Stimulated activated CD4-positive, alpha-beta T cell treated with anti-CD3 and anti-CD28 coated beads, TNF-alpha, amount 100 ng/mL, for 48 hours (primary cell): ENCODE measurements at places on chromosomes 12 and 14.

DNA sequence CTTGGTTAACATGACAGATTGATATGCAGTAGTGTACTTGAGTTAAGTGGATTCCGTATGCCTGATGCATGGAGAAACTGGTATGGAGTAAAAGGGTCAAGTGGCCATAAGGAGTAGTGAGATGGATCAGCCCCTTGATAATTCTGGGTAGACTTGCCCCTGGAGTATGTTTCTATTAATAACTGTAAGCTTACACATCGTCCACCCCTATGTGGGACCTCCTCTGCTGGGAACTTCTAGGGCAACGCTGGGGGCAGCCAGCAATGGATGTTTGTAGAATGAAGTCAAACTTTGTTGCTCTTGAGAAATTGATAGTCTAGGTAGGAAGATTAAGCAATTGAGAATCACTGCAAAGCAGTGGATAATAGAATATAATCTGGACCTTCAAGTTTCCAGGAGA is 3.5 kb downstream of the C12orf75 start:
- no peak for DNase-seq

- peak; percentile 30 for DNase-seq
These were observed 10.9 kb downstream of the ZNF664 start for GRCh38 chr12:123983822-123984485.

GRCh38 chr12:107485731-107486130 is 199.9 kb upstream of the PWP1 start:
- DNase-seq: no peak

DNA sequence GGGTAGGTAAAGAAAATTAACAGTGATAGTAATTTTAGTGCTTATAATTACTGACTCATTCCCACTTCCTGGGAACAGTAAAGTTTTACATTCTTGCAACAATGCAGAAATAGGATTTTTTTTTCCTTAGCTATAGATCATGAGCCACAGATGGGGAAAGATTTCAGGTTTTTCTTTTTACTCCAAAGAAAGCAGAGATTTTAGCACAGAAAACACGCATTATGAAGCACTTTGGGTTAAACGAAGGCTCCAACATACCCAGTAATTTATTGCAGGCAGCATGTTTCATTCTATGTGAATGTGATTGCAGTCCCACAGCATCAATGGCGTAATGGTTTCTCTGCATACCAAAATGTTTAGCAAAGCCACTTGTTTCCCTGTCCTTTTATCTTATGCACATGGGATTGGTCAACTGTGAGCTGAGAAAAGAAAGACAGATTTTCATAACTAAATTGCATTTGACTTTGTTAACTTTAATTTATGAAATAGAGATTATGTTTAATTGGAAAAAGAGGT is 124.6 kb upstream of the E2F7 start:
- no peak for DNase-seq

GRCh38 chr14:101024686-101025085 is 121.2 kb upstream of the RTL1 start:
- no peak for DNase-seq

- DNase-seq: no peak
These were observed 120.9 kb downstream of the EFCAB11 start for GRCh38 chr14:89833661-89834060.

GRCh38 chr12:119694111-119694510 is 26.2 kb downstream of the PRKAB1 start:
- no peak for DNase-seq

DNA sequence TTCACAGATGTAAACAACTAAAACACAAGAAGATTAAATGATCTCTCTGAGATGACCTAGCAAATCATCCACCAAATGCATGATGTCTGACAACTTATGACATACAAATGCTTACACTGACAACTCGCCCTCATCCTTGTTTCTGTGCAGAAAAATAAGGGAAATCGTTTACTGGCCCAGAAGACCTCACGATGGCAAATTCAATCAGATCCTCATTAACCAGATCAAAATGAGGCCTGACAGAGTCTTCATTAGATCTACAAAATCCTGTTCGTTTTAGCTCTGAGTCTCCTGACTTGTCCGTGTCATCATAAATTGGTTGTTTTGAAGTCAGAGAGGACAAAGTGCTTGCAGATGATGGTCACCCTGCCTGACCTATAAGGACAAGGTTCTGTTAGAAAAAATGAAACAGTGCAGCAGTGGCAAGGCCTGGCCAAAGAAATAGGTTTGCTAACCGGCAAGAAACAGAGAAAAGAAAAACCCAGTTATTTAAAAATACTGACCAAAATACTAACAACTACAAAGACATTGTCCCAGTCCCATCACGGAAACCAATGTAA is 109.5 kb downstream of the BTG1 start:
- no peak for DNase-seq

- no peak for DNase-seq
These were observed 88.5 kb upstream of the CSRP2 start for GRCh38 chr12:76967181-76967885.

- DNase-seq: no peak
These were observed 24.7 kb downstream of the DDHD1 start for GRCh38 chr14:53128303-53129028.

DNA sequence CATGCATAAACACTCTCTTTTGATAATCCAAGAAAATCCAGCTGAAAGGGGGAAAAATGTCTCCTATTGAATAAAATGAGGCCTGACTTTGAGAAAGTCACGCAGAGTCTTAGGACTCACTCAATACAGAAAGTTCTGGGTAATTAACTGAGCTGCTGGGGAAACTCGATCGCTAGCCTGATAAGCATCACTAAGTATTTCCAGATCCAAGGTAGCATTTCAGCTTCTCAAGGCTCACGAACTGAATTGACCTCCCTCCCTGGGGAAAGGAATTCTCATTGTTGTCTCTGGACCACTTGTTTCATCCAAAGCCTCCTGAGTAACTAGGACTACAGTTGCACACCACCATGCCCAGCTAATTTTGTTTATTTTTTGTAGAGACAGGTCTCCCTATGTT is 13.8 kb upstream of the ANAPC5 start:
- DNase-seq: no peak

DNA sequence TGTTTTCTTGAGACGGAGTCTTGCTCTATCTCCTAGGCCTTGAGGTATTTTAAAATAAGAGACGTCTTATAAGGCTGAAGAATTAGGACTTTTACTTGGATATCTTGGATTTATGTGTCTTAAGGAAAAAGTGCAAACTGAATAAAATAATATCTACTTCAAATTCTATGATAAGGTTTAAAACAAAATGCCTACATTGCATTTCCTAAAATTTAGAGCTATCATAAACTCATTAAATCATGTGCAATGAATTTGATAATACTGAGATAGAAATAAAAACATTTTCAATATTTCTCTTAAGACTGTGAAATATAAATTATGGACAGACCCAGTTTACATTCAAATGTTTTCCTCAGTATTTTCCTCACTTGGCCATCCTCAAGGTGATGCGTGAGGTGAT is 729.5 kb upstream of the LMO3 start:
- no peak for DNase-seq

DNA sequence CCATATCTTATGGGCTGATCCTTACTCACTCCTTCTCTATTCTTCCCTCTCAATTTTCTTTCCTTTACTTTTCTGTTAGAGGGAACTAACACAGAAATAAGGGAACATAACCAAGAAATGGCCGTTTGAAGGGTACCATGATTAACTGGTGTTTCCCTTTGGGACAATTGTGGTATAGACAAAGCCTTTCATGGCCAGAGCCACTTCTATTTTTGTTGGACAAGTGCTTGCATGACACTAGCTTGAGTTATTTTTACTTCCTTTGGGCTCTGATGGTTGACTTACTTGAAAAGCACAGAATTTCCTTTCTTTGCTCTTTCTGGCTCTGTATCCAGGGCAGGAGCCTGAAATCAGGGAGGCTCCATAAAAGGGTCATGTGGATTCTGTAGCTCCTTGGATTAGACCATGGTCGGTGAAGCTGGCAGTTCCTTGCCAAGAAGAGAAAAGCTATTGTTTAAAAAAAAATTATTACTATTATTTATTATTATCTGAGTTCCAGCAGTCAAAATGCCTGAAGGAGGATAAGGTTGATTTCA is 130.6 kb downstream of the KTN1 start:
- DNase-seq: no peak

- no peak for DNase-seq
These were observed 532 bp upstream of the PRKD1 start for GRCh38 chr14:29928117-29928640.

DNA sequence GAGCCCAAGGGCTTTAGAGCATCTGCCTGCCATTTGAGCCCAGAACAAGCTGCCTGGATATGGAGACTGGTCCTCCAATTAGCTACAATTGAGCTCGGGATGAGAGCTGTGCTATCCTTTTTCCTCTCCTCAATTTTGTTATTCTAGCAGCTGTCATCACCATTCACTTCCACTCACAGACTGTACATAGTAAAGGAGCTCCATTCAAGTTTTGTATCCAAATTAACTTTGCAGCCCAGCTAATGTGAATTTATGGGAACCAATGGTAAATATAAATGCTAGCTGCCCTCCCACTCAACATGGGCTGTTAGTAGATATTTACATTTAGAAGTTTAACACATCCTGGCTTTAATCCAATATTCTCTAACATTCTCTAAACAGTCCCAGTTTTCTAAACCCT is 44.6 kb downstream of the BMP4 start:
- DNase-seq: no peak

GRCh38 chr14:77615361-77616132 is 890 bp downstream of the SPTLC2 start:
- no peak for DNase-seq

GRCh38 chr12:29744365-29744764 is 39.4 kb downstream of the TMTC1 start:
- no peak for DNase-seq

DNA sequence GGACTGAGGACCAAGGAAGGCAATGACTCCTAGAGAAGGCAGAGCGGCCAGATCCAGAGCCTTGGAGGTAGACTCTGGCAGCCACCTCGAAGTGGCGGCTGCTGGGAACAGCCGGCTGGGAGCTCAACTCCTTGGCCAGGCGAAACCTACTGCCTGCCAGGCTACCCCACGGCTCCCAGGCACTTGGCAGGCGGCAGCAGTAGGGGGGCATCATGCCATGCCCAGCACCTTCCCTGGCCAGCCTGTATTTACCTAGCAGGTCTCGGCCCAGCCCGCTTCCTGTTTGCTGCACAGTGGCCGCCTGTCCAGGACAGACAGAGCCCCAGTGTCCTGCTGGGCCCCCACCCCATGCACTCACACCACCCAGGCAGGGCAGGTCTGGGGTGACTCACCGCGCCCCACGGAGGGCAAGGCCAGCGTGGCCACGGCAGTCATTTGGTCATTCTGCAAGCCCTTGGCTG is 10.2 kb downstream of the TRPV4 start:
- DNase-seq: no peak

- no peak for DNase-seq
These were observed 50.4 kb downstream of the CYP46A1 start for GRCh38 chr14:99734406-99735051.

GRCh38 chr12:124082012-124082411 is 109.0 kb downstream of the ZNF664 start:
- DNase-seq: no peak

DNA sequence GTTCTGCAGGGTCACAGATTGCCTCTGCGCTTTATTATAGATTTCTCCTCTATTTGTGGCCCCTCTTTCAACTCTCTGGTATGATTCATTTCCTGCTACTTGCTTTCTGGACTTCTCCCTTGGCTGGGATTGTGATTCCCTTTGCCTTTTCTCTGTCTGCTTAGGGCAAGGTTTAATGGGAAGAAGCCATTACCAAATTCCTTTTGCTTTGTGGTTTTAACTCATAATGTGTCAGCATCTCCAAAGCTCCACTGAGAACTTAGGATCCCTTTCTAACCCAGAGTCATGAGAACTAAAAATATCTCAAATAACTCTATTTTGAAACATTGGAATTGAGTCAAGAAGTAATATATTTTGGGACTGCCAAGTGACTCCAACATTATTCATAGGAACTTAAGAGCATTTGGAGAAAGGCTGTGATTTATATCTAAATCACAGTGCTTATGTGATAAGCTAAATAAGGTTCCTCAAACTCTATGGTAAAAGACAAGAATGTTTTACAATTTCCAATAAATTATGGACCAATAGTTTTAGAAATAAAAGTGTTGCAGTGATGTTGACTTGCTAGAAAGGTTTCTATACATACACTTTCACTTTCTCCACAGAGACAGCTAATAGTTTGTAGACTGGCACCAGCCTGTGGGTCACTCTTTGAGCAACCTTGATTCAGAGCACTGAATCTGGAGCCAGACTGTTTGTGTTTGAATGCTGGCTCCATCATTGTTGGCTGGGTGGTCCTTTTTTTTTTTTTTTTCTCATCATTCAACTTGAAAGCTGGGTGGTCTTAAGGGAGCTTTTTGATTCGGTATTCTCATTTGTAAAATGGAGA is 93.9 kb downstream of the DACT1 start:
- no peak for DNase-seq

DNA sequence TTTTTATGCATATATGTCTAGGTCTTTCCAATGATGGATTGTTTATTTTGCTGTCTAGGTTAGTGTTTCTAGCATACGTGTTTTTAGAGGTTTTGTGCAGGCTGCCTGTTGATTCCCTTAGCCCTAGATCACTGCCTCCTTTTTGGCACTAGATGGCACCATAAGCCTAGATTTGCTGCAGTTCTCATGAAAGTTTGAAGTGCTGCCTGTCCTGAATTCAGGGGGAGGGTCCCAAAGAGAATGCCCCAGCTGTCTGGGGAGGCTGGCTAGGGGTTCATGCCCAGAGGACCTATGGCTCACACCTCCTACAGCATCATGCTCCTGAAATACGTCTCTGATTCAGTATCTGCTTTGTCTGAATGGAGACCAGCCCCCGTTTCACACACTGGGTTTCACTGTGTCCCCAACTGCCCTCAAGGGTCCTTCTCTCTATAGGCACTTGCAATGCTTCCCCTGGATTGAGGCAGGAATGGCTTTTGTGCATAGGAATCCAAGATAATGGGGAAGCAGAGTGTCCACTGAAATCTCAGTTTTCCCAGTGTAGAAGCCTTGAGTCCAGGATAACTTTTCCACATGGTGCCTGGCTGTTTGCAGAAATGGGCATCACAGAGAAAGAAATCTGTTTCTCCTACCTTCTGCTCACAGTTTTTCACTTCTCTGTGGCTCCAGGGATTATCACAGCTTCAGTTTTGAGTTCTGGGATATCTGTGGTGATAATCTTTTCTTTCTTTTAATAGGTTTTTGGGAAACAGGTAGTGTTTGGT is 14.2 kb upstream of the TXNRD1 start:
- DNase-seq: peak; percentile 21

DNA sequence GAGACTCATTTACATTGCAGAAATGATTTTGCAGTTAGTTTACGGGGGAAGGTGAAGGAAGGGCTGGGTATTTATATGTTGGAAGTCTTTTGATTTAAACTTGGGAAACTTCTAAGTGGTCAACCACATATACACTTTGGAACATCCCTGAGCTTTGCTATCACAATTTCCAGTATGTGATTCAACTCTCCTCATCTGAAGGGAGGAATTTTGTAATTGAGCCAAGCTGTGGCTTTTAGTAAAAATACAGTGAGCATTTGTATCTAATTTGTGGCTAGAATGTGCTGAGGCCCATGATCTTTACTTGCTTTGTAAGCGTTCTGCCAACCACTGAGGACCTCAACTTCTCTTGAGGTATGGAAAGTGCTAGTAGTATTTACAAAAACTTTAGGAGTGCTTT is 235.0 kb upstream of the PDZRN4 start:
- no peak for DNase-seq

- no peak for DNase-seq
These were observed 18.8 kb downstream of the HECTD1 start for GRCh38 chr14:31188744-31189143.

GRCh38 chr12:26643532-26644315 is 189.3 kb downstream of the ITPR2 start:
- no peak for DNase-seq
